Stimulated activated CD4-positive, alpha-beta T cell treated with anti-CD3 and anti-CD28 coated beads, Interleukin-1b, Interleukin-23, amount 100 ng/mL, for 24 hours (primary cell): ENCODE measurements at places on chromosomes 4 and X.

- no peak for DNase-seq
These were observed 53.7 kb upstream of the MYOZ2 start for GRCh38 chr4:119081943-119082342.

- no peak for DNase-seq
These were observed 391.8 kb upstream of the MAGEB16 start for GRCh38 chrX:35406386-35406785.

GRCh38 chr4:158993891-158994290 lies 109.0 kb upstream of the RAPGEF2 start:
- no peak for DNase-seq

DNA sequence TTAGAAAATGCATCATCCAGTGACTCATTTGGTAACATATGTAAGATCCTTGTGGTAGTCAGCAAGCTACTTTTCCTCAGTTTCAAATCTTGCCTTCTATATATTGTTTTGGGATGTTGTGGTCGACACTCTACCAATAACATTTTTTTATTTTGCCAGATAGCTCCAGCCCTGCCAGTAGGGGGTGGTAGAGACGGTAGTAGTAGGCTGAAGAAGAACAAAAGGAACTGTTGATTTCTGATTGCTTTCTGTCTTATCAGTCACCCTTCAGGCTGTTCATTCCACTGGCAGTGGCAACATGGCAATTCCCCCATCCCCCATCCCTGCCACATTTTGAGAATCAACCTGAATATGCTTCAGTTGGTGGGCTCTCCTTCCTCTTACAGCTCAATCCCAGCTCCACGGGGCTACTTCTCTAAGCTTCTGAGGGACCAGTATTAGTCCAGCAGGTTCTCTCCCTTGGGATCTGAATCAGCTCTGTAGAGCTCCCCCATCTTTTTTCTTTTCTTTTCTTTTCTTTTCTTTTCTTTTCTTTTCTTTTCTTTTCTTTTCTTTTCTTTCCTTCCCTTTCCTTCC lies 171.5 kb upstream of the VEGFC start:
- no peak for DNase-seq

DNA sequence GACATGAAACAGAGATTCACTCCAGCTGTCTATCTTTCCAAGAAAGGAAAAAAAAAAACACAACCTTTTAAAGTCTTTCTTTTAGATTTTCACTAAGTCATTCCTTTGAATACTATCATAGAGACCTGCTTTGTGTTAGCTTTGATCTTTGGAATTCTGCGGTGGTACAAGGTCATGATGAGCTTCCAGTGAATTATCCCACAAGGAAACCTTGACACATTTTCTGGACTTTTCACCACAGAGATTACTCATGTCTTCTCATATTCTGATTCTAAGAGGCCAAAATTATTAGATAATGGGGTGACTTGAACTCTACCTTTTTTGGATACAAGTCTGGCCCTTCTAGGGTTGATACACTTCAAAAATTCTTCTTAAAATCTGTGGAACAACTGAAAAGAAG lies 201.6 kb downstream of the PACRGL start:
- DNase-seq: no peak

DNA sequence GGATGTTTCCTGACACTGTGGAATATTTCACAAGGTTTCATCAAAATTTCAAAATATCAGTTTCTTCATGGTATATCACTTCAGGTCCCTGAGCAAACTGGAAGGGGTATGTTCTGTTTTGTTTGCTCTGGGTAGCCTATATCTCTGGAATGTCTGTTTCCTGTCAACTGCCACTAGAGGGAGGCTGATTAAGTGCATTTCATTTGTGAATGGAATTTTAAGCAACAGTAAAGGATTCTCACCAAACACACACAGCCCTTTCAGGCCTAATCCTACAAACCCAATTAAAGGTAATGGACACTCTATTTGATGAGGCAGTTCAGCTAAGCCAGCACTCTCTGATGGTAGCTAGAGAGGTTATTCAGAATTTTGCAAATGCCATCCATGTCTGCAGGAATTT lies 307.1 kb downstream of the TEX13A start:
- no peak for DNase-seq

GRCh38 chr4:57048590-57049304 lies 61.4 kb downstream of the IGFBP7 start:
- no peak for DNase-seq

DNA sequence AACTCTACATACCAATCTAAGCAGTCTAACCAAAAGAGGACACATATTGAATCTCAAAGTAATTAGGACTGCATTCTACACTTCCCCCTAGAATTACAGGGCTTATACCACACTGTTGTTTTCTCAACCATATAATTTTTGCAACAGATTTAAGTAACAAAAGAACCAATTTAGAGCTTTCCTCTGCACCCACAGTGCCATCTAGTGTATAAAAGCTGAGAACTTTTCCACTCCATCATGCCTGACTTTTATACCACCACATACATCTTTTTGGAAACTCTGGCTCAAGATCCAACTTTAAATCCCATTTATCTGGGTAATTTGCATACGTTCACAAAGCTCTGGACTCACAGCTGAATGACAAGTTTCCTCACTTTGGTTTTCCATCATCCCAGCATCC lies 99.5 kb downstream of the EFHC2 start:
- no peak for DNase-seq

DNA sequence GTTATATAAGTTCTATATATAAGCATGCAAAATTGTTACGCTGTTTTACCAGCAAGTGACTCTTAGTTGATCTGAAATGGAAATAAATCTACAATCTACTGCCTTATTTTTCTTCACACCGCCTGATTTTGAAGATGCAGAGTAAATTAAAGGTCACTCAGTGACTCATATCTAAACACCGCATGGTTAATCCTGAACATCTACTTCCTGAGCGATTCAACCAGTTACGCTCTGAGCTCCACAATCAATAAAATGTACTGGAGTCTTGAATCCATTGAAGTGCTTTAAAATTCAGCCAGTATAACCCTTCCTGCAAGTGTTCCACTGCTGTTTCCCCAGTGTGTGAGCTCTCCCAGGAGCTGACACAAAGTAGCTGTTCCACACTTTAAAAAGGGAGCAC lies 192.8 kb downstream of the SLC7A11 start:
- no peak for DNase-seq

GRCh38 chr4:144782345-144782744 lies 136.4 kb downstream of the HHIP start:
- DNase-seq: no peak

DNA sequence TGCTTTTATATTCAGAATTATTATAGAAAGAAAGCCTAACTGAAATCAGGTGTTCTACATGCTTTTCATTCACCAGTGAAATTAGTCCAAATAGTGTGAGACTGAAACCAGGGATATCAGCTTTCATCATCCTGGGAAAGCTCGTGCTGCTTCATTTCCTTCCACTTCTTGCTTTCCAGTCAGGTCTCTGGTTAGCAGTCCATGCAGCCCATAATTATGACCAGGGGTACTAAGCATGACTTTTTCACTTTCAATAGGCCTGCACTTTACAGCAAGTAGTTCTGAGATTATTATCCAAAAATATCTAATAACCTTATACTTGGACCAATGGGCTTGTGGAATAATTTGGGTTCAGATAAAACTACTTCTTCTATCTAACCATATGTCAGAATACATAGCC lies 673.2 kb upstream of the MAGEB2 start:
- no peak for DNase-seq

DNA sequence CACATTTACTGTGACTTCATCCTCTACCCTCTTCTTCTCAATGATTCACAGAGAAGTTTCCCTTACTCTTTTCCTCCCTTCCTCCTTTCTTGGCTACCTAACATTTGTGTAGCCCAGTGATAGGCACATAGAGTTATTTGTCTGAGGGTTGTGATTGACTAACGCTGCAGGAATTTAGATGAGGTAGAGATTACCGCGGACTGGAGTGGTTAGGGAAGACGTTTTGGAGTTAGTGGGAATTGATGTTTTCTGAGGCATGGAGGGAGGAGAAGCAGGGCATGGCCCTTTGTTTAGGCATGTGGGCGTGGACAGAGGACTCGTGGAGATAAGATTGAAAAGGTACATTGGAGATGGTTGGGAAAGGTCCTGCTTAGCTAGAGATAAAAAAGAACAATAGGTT lies 246.7 kb downstream of the GPAT3 start:
- no peak for DNase-seq

DNA sequence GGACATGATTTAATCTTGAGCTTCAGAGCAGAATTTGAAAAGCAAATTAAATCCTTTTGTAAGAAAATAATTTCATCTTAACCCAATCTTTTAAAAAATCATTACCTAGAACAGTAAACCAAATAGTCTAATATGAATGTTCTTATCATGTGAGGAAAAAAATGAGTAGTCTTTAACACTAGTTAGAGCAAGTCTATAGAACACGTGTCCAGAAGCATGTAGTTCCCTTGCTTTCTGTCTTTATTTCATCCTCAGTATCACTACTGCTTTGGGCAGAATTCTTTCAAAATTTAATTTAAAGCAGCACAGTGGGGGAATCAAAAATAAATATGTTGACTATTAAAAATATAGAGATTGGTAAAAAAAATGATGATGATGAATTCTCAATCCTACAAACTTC lies 2.1 kb downstream of the RBM47 start:
- DNase-seq: no peak

DNA sequence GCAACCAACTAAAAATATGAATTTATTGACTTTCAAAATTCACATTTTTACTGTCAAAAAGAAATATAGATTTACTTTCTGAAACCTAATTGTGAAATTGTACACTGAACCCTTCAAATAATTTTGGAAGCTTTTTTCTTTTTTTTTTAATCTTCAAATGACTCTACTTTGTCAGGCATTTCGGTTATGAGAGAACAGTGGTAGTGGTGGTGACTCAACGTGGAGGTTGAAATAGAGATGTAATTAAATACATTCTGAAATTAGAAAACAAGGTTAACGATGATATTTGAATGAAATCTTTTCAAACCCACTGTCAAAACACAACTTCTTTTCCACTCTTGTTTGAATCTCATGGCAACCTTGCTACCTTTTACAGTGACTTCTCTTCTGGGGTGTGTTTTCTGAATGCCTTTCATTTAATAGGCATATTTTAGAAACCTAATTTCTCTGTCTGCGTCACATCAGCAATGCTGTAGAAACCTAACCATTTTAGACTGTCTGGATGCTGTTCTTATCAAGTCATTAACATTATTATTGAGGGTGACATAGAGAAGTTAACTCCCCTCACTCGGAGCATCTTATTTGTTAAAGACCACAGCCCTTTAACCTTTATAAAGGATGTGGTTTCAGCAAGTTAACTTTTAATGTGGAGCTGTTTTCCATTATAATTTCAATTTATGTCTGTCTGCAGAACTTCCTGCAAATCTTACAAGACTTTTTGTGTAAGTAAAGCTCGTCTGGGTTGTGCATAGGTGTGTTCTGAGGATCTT lies 136.8 kb downstream of the PCDH7 start:
- no peak for DNase-seq

DNA sequence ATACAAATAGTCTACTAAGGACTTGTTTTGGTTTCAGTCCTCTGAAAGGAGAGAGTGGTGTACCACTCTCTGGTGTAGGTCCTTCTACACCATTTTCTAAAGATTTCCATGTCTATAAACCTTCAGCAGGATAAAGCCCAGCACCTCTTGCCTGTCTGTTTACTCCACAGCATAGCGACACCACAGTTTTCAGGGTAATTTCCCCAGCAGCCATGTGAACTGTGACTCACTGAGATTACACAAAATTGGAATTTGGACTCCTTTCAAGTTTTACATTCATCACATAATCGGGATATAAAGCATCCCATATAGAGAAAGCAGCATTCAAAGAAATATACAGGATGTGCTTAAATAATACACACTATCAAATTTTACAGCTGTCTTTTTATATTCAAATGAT lies 229.6 kb downstream of the PRDM5 start:
- DNase-seq: no peak

DNA sequence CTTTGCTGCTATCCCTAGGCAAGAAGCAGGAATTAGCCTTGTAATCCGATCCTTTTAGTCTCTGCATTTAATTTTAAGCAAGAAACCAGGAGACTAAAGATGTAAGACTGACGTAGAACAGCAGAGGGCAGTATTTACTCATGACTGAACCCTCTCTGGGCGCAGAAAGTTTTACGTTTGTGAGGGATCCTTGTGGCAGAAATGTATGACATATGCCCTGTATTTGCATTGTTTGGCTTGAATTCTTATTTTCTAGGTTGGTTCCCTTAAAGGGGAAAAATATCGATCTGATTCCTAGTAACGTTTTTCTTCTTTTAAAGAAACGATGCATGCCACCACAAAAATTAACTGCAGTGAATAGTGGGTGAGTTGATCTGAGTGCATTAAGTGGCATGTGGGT lies 1.3 kb upstream of the FAT4 start:
- no peak for DNase-seq
